ENCODE measurements at places on chromosomes 13 and 19.

DNA sequence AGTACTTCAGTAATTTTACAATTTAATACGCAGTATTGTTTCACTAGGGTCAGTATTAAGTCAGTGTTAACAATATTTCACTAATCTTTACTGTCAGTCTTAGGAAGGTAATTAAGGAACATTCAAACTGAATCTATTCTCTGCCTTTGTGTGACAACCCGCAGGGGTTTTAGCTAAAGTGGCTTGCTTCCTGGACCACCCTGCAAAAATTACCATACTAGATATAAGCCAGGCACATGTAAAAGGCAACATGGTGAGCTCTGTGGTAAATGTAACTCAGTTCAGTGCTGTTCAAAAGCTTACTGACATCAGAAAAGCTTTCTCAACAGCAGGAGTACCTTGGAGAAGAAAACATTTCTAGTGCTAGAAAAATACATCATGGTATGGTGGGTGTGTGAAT is 116.7 kb downstream of the FREM2 start:
- no peak for DNase-seq

GRCh38 chr13:98476106-98476505 is 100.8 kb downstream of the STK24 start:
- DNase-seq, result peak; percentile 45

DNA sequence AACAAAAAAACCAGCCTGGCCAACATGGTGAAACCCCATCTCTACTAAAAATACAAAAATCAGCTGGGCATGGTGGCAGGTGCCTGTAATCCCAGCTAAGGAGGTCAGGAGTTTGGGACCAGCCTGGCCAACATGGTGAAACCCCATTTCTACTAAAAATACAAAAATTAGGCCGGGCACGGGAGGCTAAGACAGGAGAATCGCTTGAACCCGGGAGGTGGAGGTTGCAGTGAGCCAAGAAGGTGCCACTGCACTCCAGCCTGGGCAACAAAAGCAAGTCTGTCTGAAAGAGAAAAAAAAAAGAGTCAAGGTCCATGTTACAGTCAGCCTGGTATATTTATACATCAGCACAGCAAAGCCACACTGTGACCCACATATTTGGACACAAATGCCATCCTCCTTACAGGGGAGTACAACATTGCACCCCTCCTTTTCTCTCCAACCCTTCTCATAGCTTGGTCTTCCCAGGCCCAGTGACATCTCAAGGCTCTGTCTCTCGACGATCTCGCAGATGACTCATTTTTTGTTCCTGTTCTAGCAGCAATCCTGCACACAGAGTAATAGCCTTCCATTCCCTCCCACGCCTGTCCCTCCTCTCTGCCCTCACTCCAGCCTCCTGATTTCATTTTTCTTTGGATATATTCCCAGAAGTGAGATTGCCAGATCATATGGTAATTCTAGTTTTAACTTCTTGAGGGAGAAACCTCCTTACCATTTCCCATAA is 21.0 kb upstream of the DPP9 start:
- no peak for DNase-seq

DNA sequence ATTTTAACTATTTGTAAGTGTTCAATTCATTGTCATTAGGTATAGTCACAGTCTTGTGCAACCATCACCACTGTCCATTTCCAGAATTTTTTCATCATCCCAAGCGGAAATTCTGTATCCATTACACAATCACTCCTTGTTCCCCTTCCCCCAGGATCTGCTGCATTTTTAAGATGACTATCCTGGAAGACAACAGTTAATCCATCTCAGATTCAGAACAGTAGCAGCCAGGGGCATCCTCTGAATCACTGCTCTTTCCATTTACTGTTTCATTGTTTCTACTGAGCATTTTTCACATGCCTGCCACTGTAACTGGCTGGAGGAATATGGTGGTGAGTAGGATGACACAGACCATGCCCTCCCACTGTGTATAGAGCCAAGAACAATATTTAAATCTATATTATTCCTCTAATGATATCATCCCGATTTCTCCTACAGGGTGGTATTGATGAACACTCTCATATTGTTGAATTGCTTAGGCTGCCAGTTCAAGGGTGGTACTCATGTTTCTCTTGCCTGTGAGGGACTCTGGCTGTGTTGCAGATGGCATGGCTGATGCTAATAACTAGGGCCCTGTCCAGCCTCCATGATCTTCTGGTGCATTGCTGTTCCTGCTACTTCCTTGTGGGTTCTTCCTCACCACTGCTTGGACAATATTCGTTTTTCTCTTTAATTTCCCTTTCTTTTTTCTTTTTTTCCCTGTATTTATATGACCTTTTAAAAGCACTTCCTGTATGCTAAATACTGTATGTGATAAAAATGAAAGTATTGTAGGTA is 59.0 kb downstream of the WDFY2 start:
- no peak for DNase-seq

- DNase-seq, result no peak
Measured at GRCh38 chr13:111049791-111050538, 65.1 kb upstream of the ARHGEF7 start.

- no peak for DNase-seq
Measured at GRCh38 chr13:109971006-109971405, 184.6 kb upstream of the IRS2 start.

- no peak for DNase-seq
Measured at GRCh38 chr13:99382428-99383133, 75.4 kb upstream of the GPR183 start.
